ENCODE measurements at places on chromosomes 2 and 18.
A peak's percentile ranks its signal among the peaks of the same experiment; 100 is the strongest.

GRCh38 chr2:235754357-235755207 lies 260.7 kb downstream of the AGAP1 start:
- DNase-seq: no peak

GRCh38 chr2:25814681-25815080 lies 63.6 kb downstream of the ASXL2 start:
- DNase-seq: peak; percentile 37

GRCh38 chr2:170369894-170370293 lies 191.9 kb downstream of the MYO3B start:
- DNase-seq: peak; percentile 42

DNA sequence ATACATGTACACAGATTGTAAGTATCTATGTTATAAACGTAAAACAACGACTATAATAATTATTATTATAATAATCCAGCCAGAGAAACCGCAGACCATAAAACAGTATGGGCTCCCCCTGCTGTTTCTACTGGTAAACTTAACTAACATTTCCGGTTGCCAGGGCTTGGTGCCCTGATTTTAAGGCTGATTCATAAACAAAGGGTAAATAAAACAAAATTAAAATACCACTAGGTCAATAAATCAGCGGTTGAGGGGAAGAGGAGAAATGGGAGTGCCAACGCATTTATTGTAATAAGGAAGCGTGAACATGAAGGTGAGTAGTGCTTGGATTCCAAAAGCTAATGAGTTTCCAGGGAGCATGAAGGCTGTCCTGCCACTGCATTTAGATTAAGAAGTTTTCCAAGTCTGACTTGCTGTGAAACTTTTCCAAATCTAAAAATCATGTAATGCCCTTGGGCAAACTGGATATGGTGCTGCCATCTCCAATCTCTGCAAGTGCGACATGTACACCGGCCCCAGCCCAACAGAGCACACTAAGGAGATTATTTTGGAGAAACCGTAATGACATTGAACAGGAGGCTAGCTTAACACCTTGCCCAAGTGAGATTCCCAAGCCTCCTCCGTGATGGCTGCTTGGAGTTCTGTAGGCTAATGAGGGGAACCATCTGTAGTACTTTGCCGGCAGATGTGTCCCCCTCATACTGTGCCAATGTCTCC lies 50.7 kb upstream of the HNRNPA3 start:
- peak; percentile 31 for DNase-seq

DNA sequence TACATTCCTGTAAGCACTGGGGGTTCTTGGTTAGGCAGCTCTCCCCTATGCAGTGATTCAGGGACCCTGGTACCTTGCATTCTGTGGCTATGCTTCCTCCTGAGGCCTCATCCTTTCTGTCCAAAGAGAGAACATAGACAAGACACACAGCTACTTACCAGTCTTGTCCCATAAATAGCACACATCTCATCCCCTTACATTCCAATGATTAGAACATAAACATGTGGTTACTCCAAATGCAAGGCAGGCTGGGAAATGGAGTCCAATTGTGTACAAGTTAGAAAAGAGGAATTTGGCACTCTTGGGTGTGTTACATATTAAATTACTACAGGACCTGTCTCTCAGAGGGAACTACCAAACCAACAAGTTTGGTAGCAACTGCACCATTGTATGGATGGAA lies 171.3 kb downstream of the ARHGAP15 start:
- DNase-seq: no peak

DNA sequence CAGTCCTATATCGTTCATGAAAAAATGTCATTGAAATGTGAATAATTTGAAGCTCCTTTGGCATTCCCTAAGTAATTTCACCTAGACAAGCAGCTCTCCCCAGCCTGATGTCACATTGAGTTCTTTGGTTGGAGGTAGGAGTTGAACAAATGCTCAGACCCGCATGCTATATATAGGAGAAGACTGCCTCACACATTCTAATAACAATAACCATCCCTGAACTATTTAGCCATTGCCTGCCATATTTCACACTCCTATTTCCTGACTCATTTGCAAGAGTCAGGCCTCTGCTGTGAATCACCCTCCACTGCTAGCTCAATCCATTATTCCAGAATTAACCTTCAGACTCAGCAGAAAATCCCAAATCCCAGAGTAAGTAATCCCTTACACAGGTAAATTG lies 256.6 kb upstream of the ACVR2A start:
- no peak for DNase-seq

- no peak for DNase-seq
Measured at GRCh38 chr2:180655393-180655792, 325.0 kb upstream of the UBE2E3 start.

DNA sequence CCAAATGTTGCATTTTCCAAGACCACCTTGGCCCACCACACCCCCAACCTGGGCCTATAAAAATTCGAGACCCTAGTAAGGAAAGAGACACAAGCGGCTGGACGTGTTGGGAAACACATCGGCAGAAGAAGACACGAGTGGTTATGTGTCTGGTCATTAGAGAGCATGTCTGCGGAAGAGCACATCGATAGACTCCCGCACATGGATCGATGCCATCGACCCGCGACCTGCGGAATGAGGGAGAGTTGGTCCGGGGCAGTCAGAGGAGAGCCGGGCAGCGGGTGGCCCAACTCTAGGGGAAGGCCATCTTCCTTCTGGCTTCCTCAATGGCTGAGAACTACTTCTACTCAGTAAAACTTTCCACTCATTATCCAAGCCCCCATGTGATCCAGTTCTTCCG lies 219.4 kb downstream of the TGIF1 start:
- no peak for DNase-seq

DNA sequence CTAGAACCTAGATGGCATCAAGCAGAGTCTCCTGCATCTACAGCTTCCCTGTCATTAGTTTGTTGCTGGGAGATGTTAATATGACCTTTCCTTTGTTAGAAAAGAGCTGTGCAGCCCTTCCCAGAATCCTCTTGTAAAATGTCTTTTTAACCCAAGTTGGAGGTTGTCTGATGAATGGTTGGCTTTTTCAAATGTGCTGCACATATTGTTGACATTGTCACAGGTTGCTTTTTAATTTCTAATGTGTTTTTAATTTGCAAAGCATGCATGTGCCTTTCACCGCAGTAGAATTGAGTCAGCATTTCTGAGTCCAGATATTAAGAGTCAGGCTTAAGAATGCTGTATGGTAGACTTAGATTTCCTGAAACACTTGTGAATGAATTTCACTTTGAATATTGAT lies 120.8 kb downstream of the GREB1L start:
- no peak for DNase-seq

DNA sequence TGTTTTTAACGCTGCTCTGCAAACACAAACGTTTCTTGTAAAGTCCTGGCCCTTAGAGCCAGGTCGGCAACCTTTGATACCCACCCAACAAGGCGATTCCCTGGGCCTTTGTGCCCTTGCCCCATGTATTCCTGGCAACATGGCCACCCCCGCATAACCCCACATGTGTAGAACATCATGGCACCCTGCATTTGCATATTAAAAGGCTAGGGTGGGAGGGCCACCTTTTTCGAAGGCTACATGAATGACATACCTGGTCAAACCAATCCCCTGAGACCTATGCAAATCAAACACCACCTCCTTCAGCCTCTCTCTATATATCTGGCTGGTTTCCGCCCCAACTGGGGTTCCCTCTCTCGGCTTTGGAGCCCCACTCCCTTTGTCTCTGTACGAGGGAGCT lies 105.2 kb downstream of the MYO5B start:
- DNase-seq: no peak

GRCh38 chr2:99818842-99819241 lies 323.5 kb downstream of the AFF3 start:
- DNase-seq: no peak

GRCh38 chr2:31107591-31108300 lies 30.5 kb downstream of the GALNT14 start:
- DNase-seq: no peak

- peak; percentile 91 for DNase-seq
Measured at GRCh38 chr2:201260302-201260800, at the start of gene CASP8. TSS of gene CASP8 (plus strand) at chr2:201260536. CDS start at chr2:201266487, 5,951 bp downstream.

GRCh38 chr2:120494446-120494845 lies 148.5 kb downstream of the INHBB start:
- DNase-seq: no peak

DNA sequence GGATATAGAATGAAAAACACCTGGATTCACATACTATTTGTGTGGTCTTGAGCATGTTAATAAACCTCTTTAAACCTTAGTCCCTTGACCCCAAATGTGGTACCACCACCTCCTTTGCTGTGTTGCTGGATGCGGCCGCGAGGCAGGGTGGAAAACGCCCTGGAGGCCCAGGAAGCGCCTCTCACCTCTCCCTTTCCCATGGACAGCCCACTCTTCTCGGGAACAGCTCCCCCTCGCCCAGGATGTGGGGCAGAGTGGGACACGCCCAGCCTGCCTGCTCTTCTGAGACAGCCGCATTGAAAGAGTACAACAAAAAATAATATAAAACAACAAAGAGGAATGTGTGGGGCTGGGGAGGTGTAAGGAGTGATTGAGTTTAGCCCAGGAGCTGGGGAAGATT lies 549.0 kb upstream of the ID2 start:
- DNase-seq: no peak

- no peak for DNase-seq
Measured at GRCh38 chr2:188668017-188668680, 306.0 kb upstream of the COL3A1 start.

DNA sequence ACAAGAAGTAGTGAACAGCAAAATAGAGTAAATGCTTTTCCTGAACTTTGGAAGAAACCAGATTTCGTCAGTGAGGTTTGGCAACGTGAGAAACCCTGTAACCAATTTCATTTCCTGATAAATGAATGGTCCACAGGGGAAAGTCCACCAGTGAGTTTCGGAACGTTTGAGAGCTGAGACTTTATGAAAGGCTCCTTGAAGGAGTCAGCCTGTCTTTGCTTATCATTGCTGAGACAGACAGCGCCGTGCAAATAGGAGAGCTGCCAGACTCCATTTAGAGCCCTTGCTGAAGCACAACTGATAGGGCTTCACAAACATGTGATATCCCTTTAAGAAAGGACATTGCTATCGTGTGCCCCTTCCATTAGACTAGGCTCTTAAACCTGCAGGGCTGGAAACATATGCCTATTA lies 121.8 kb upstream of the SMAD7 start:
- DNase-seq: no peak

- DNase-seq: no peak
Measured at GRCh38 chr18:51279367-51279984, 82.0 kb upstream of the MEX3C start.

- peak; percentile 1 for DNase-seq
Measured at GRCh38 chr2:9232886-9233285, 26.3 kb downstream of the ASAP2 start.

DNA sequence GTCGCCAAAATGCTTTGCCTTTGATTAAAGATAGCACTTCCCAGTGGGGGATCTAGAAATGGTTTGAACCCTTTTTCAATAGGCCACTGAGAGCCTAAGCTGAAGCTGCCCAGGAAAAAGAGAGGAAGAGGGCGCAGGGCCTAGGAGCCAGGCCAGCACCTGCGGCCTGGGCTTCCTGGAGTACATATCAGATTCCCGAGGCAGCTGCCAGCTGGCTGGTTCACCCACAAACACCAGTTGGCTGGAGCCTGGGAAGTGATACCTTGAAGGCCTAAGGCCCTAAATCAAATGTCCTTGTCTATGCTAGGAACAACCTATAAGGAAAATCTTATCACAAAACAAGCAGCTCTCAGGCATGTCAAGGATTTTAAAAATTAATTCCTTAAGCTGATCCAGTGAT lies 37.1 kb downstream of the ANKRD44 start:
- DNase-seq: no peak

- DNase-seq: no peak
Measured at GRCh38 chr2:154291511-154291910, 407.0 kb upstream of the KCNJ3 start.

DNA sequence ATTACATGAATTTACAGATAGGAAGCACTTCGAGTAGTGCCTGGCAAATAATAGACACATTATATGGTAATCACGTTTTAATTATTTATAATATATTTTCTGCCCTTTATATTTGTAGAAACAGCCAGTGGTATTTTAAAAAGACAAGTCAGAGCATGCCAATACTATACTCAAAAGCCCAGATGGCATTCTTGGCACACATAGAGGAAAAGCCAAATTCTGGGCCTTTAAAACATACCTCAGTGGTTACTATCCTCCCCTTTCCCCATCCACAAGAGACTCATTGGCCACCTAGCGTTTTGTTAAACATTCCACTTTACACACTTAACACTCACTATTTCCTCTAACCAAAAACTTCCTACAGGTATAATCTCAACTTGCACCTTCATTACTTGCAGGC lies 63.3 kb upstream of the ZNF804A start:
- DNase-seq: no peak

DNA sequence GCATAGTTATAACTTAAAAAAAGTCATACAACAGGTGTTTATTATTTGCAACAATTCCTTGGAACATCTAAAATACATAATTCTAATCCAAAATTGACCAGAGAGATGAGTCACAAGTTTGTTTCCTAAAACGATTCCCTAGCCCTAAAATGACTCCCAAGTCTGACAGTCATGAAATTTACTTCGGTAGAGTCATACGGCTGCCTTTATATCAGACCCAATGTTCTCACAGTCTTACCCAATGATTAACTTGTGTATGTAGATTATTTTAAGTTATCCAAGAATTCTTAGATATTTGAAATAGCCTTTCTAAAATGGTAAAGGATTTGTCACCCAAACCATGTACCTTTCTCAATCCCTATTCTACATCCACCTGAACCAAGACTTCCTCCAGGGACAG lies 174.9 kb downstream of the LAMA1 start:
- no peak for DNase-seq

DNA sequence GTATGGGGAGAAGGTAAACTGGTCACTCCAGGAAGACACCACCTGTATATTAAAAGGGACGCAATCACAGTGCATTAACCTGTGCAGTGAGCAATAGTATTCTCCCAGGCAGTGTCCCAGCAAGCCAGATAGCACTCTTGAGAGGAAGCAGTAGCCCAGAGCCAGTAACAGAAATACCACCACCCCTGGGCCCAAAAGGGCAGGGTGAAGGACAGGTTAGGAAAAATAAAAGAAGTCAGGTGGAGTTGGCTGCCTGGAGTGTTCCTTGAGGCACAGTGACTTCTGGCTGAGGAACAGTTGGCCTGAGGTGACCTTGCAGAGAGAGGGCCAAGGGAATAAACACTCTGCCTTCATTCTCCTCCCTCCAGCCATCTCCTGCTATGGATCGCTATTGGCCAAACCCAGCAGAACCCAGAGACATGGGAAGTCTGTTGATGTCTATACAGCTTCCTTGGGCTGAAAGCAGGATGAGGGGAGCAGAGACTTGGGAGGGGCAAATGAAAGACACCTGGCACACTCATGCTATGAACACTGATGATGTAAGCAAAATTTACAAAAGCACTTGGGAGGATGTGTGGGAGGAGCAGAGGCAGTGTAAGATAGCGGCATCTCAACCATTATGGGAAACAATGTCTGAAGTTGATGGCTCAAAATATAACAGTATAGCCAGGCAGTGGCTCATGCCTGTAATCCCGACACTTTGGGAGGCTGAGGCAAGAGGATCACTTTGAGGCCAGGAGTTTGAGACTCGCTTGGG lies 7.5 kb downstream of the C18orf32 start:
- no peak for DNase-seq

- no peak for DNase-seq
Measured at GRCh38 chr2:143398781-143399180, 269.6 kb downstream of the ARHGAP15 start.
